ENCODE measurements at places on chromosomes 7 and 10.

DNA sequence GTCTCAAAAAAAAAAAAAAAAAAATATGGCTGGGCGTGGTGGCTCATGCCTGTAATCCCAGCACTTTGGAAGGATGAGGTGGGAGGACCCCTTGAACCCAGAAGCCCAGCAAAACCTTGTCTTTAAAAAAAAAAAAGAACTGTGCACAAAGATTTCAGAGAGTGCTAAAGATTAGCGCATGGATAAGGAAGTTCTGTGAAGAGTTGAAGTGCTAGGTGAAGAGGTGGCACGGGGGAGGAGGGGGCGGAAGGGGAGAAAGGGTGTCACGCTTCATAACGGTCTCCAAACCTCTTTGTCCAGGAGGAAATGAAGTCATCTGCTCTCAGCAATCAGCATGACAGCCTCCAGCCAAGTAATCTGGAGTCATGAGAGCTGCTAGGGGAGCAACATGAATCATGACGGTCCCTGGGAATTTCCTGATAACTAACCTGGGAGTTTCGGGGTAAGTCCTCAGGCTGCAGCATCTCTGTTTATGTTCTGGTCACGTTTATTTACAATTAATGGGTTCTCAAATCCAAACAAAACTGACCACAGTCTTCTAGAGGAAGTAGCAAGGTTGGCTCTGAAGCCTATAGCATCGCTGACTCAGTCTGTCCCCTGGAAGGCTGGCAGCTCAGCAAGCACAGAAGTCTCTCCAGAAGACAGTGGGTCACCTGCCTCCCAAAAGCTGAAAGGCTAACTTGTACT, 1.9 kb upstream of the PLAU start:
- peak; percentile 47 for DNase-seq

DNA sequence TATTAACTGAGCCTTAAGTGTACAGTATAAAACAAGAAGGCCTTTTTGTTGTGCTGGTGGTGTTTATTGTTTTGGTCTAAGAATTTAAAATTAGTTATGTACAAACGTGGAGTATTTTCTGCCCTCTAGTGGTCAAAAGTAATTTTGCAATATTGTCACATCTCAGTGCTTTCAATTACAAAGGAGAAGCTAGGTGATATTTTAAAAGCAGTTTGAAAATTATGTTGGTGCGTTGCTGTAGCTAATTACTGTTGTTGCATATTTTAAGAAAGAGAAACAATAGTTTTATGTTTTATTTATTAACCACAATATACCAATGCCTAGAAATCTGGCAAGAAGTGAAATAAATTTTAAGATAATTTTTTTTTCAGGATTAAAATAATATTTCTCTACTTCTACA, 11.4 kb downstream of the NPVF start:
- DNase-seq = no peak

DNA sequence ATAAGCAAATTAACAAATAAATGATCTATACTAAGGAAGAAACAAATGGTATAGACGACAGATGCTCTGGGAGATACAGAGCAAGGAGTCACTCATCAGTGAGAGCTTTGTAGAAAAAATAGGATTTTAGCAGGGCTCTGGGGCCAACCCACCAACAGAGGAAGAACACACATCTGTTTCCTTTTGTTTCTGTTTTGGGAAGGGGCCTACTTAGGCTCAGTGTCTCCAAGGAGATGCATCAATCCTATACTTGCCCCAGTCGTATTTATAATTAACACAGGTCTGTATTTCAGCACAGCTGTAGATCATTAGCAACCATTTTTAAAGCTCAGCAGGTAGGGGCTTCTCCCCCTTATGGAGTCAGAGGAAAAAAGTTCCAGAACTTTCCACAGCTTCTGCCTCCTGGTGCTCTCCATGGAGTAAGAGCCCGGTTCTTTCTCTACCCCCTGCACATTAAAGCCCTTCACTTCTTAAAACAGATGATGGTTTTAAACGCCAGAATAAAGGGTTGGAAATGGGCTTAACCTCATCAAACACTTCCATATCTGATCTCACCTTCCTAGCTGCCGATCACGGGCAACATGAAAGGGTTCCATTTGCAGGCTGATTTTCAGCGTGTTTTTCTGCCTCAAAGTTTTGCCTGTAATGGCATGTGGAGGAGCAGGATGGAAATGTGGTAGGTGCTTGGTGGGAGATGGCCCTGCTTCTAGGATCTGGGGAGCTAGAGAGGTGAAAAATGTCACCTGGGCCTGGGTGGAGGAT, 291.7 kb downstream of the TCF7L2 start:
- DNase-seq = no peak

- DNase-seq = peak; percentile 84
Measured at GRCh38 chr7:37230221-37230620, 218.4 kb downstream of the ELMO1 start.

- DNase-seq = no peak
Measured at GRCh38 chr10:49220031-49220430, 31.8 kb upstream of the TMEM273 start.

DNA sequence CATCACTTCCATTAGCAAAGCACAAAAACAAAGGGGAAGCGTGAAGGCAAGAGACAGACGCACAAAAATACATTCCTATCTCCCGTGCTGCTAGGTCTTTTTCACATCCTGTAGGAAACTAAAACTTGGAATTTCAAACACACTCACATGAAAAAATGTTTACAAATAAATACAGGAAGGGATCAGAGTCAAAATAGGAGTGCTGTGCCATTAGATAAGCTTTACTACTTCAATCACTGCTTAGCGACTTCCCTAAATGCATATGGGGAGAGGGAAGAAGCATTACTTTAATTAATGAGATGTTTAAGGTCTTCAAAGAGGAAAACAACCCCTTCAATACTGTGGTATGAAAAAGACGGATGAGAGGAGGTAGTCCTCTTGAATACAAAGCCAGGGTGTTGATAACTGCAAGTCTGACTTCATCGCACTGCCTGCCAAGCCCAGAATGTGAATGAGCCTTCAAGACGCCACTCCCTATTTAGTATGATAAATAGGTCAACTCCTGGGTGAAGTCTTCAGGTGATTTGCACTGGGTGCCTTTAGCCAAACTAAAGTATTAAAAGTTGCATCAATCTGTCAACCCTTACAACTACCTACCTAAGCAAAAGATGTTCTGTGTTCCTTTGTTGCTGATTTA, 13.9 kb downstream of the PARD3 start:
- peak; percentile 38 for DNase-seq

DNA sequence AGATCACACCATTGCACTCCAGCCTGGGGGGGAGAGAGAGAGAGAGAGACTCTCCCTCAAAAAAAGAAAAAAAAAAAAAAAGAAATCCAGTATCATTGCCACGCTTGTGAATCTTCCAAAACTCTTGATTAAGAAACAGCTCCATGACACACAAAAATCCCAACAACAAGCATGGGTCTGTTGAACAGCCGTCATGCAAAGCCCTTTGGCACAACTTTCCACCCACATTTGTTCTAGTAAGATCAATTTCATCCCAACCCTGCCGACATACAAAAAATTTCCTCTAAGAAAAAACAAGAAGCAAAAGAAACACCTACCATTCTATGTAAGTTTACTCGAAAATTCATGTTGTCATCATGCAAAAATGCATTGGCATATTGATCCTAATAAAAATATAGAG, 62.8 kb downstream of the ARMH3 start:
- no peak for DNase-seq

DNA sequence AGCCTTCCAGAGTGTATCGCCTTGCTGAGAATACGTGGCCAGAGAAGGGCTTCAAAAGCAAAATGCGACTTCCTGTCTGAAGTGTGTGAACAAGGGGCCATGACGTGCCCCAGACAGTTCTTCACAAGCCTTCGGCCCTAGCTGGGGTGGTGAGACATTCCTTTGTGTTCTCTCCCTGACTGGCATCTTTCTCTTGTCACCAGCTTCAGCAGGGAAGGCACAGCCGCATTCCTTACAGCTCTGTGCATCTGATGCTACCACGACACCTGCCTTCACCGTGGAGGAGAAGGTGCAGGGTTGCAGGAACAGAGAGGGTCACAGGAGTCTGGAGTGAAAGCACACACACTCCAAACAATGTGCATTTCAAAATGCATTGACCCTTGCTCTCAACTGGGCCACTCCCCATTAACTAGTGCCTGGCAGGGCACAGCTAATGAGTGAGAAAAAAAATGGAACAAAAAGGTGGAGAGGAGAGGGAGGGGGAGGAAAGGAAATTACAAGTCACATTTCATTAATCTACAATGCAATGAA, 93.4 kb downstream of the GPR26 start:
- no peak for DNase-seq

- no peak for DNase-seq
Measured at GRCh38 chr10:130516141-130516735, 380.0 kb downstream of the GLRX3 start.

GRCh38 chr7:33836797-33837355, 68.5 kb upstream of the BMPER start:
- no peak for DNase-seq

DNA sequence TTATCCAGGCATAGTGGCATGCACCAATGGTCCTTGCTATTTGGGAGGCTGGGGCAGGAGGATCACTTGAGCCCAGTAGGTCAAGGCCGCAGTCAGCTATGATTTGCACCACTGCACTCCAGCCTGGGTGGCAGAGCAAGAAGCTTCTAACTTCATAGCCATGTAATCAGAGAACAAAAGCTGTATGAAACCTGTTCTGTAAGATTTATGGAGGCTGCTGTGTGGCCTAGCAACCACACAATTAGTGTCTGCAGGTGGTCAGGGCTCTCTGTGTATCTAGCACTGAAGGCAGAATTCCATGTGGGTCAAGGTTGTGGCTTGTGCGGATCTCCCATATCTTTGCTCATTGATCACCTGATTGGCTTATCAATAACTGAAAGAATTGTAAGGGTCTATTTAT, 221.5 kb upstream of the FOXK1 start:
- DNase-seq = no peak

DNA sequence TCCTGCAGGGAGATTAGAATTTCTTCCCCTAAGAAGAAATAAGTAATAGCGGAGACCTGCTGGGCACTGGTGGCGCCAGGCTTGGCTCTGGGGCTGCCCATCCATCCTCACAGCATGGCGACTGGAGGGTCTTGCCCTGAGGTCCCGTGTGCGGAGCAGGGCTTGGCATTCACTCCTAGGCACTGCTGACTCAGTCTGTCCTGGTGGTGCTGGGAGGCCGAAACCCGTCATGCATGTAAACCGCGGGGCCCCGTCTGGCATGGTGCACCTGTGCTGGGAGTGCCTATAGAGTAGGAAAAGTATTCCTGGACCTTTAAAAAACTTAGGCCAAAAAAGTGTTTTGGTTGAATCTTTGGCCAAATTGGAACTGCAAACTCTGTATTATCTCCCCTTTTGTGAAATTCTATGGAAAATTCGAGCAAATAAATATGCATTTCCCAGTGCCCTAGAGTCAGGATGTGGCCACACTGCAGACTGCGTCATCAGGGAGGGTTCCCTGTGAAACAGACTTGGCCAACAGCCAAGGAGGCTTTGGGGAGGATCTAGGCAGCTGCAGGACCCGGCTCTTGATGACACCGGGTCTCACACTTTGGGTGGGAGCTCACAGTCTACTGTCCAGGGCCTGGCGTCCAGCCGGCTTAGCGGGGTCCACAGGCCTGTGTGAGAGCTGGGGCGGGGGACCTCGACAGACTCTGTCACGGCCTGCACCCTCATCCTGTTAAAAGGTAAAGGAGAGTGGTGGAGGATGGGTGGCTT, 122.3 kb downstream of the VIPR2 start:
- no peak for DNase-seq

GRCh38 chr10:121994429-121994941, 5.5 kb downstream of the TACC2 start:
- DNase-seq = peak; percentile 89

GRCh38 chr7:49769285-49769857, 4.1 kb upstream of the VWC2 start:
- DNase-seq = no peak

DNA sequence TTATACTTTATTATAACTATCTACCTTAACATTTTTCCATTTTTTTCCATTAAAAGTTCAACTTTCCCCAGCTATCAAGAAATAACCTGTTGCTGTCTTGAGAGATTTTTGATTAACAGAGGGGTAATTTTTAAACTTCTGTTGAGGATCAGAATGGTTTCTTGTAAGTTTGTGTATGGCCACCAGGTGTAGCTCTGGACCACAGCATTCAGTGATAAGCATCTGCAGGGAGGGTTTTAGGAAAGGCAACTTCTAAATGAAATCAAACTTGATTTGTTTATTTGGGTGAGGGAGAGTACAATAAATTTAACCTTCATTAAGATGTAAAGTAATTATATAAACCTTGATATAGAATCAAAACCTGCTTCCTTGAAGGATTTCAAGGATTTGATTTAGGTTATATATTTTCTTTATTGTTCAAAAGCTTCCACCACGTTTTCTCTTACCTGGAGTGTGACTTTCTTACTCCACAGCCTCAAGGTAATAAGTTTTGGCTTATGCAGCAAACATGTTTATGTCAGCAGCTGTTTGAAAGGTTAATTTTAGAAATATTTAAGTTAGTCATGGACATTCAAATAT, 153.3 kb downstream of the STK31 start:
- DNase-seq = no peak

GRCh38 chr10:127968027-127968441, 61.1 kb downstream of the PTPRE start:
- DNase-seq = no peak

DNA sequence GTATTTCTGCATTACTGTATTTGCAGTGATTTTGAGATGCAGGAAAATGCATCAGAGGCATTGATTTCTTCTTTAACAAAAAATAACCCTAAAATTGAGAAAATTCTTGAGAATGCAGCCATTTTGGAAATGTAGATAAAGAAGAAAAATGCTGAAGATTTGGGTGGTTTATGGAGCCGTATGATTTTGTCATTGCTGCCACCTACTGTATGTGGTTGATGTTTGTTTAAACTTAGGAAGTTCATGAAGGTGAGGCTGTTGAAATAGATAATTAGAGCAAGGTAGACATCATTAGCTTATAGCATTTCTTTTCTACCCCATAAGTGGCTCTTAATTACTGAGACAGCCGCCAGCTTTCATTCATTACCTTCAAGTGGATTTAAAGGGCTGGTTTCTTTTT, 92.1 kb upstream of the SAMD8 start:
- DNase-seq = no peak

DNA sequence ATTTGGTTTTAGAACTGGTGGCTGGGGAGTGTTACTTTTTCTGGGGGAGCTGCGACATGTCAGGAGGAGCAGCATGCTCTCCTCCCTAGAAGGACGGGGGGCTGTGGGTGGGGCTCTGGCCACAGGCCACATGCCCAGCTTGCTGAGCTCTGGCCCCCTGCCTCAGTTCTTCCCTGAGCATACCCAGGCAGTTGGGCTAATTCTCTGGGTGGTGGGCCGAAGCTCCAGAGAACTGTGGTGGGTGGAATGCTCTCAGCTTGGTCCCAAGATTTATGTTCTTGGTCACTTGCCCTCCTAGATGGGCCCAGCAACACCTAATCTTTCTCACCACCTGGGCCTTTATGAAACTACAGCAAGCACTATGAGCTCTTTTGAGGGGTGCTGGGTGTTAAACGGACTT, 5.1 kb upstream of the ZNF775 start:
- DNase-seq = no peak

GRCh38 chr7:144787127-144787526, 48.7 kb downstream of the TPK1 start:
- DNase-seq = no peak
